ENCODE measurements at places on chromosomes 4 and X.

DNA sequence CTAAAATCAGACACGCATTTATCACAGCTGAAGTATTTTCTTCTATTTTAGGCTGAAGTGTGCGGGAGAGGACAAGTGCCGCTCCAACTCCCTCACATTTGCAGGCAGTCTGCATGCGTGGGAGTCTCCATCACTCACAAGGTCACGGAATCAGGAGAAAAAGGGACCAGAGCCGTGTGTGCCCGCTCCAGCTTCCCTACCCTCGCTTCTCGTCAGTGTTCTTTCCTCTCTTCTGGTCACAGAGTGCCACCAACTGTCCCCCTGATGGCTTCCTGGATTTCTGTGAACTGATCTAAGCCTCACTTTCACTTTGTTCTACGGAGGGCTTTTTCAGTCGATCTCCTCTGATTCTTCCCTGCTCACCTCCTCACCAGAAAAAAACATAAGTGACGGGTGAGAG, 407.4 kb upstream of the AADAT start:
- DNase-seq: no peak

GRCh38 chr4:5050520-5051277, 581 bp upstream of the STK32B start:
- DNase-seq: peak; percentile 61

- peak; percentile 33 for DNase-seq
Measured at GRCh38 chrX:13938051-13938828, 91.5 kb downstream of the GEMIN8 start.

- DNase-seq: no peak
Measured at GRCh38 chr4:159142241-159142640, 39.4 kb downstream of the RAPGEF2 start.

- DNase-seq: no peak
Measured at GRCh38 chr4:151407466-151408379, 1.3 kb upstream of the FHIP1A start.

GRCh38 chr4:112222219-112222955, 9.2 kb upstream of the AP1AR start:
- no peak for DNase-seq

DNA sequence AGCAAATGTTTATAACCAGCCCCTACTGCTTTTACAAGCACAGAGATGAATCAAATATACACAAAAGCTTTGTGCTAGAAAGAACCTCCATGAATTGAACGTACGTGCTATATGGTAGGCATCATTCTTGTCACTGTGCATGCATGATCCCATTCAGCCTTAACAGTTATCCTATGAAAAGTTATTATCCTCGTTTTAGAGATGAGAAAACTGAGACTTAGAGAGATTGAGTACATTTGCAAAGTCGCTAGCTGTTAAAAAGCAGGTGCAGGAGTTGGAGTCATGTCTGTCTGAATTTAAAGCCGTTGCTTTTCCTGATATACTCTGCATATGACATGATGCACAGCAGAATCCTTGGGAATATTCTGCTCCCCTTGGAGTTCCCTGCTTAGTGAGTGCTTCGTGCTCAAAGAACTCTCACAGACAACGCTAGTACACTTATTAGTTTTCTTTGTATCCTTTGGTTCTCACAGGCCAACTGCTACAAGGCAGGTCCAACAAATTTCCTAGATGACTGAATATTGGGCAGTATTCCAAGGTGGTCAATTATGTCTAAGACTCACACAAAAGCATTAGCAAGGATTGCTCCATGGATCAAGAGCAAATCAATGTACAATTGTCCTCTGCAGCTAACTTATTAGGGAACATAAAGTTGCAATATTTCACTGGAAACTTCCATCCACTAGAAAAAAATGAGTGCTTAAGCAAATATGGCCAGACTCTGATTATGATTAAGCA, 42.8 kb upstream of the TRIM2 start:
- DNase-seq: no peak

DNA sequence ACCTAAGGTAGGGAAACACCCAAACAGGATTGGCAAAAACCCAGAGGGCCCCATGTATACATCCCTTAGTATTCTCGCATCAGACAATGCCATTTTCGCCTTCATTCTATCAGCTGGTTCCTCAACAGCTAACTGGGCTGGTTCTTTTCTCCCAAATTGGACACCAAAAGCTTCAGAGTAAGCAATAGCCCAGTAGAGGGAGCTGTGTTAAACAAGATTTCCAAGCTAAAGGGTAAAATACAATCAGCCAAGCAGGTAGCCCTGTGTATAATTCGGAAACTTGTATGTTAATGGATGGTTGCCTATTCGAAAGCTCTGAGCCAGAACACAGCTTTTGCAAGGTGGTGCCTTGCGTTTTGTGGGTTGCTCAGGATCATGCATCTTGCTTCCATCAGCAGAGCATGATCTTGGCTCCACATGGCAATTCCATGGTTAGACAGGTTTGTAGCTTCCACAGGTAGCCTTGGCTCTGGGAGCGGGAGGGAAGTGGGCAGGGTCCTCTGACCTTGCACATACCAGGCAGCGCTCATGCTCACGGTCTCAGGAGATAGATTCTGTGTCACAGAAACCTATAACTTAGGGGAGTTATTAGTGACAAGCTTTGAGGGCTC, 115.2 kb upstream of the LNX1 start:
- DNase-seq: peak; percentile 32

DNA sequence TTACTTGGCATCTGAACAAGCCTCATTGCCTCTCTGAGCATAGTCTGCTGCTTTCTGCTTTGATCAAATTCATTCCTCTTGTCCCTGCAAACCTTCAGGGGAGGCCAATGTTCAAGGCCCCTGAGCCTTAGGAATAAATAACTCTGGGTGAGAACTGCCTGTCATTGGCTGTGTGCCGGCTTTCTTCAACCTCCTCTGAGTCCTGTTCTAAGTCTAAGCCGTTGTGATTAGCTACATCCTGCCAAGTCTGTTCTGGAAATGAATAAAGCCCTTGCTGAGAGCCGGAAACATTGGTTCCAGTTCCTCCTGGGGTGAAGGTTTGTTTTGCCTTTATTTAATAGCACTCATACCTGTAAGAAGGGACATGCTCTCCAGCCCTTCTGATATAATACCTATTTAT, 13.8 kb downstream of the RNF4 start:
- no peak for DNase-seq

- no peak for DNase-seq
Measured at GRCh38 chr4:73127839-73128453, 58.4 kb upstream of the COX18 start.

- no peak for DNase-seq
Measured at GRCh38 chr4:97139791-97140190, 1003.5 kb downstream of the STPG2 start.

DNA sequence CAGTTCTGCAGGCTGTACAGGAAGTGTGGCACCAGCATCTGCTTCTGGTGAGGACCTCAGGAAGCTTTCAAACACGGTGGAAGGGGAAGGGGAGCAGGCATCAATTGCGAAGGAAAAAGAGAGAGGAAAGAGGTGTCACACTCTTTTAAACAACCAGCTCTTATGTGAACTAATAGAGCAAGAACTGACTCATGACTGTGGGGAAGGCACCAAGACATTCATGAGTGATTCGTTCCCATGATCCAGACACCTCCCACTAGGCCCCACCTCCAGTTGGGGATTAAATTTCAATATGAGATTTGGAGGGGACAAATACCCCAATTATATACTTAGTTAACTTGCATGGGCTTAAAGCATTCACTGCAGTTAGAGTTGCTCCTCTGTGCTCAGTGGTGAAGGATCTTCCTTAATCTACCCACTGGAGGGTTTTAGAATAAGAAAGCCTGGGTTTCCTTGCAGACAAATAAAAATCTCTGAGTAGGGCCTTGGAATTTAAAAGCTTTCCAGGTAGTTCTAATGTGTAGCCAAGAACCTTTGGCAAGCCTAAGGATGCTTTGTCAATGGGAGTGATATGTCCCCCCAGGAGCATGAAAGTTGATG, 60.0 kb downstream of the SYNPO2 start:
- DNase-seq: no peak

DNA sequence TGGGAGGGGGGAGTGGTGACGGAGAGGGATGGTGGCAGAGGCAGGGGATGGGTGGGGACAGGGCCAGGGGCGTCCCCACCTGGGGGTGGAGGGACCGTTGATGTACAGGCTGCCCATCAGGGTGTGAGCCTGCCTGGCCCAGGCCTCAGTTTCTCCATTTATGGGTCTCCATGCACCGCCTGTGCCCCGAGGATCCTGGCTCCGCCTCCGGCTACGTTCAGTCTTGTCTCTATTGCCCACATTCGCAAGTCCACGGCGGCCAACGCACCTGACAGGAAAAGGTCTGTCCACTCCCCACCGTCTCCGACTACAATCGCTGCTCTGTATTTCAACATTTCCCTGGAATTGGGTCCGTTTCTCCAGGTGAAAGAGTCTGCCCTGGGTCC, 96.3 kb upstream of the NKX1-1 start:
- DNase-seq: no peak

DNA sequence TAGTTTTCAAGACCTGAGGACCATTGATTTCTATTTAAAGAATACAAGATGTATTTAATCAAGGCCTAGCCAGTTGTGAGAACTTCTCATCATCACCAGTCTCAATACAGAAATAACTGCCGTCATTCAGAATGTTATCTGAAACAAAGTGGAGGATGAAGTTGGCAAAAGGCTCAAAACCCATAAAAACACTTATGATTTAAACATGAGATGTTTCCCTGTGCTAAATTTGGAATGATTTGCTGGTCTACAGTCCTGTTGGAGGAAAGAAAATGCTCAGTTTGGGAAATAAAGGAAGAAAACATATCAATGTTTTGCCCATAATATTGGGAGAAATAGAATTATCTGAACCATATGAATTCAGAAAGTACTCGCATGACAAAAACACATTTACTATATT, 192.2 kb downstream of the ADGRA3 start:
- no peak for DNase-seq

- no peak for DNase-seq
Measured at GRCh38 chr4:89305712-89306437, 1.7 kb downstream of the GPRIN3 start.

GRCh38 chr4:53174823-53175222, 191.0 kb downstream of the SCFD2 start:
- no peak for DNase-seq

- DNase-seq: peak; percentile 59
Measured at GRCh38 chrX:110025395-110025794, 22.5 kb downstream of the TMEM164 start.

DNA sequence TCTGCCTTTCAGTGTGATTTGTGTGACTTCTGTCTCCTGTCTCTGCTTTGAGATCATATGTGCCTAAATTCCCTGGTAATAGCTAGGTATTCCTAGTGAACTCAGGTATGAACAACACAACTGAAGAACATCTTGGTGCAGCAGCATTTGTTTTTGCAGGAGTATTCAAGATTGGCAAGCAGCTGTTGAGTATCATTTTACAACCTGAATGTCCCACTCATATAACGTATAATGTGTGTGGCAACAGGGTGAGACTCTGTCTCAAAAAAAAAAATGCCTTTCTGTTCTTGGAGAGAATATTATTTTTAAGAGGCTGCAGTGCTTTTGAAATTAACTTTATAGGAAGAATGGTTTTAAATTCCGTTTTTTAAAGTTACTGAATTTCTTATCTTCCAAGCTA, 7.7 kb downstream of the LSM6 start:
- DNase-seq: no peak

DNA sequence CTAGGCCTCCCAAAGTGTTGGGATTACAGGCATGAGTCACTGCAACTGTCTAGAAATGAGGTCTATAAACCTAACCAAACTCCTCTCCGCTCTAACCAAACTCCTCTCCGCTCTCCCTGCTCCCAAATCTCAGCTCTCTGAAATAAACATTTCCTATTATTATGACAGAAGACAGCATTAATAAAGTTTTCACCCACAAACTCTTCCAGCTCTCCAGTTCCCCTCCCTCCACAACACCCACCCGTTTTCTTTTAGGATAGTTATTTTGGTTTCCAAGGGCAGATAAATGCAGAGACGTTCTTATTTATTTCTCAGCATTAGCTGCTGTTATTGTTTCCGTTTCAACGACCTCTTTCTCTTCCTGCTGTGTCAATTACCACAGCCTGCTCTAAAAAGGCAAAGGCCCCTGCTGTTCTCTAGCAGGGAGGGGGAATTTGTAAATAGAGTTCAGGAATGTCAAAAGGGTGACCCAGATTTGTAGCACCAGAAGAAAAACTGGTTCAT, 13.3 kb upstream of the SCD5 start:
- no peak for DNase-seq

DNA sequence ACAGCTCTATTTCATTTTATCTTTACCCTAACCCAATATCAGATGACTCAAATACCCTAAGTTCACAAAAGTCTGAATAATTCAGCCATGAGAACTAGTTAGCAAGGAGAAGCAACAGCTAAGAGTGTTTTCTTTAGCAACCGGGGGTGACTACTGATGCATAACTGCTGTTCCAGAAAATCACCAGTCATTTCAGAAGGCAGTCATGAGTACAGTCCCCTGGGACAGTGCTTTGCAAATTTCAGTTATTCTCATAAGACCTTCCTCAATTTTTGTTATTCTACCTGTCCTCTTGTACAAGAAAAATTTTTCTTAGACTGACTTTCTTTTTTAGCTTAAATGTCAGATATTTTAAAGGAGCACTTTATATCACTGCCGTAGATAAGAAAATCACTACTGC, 16.4 kb downstream of the BANK1 start:
- no peak for DNase-seq

DNA sequence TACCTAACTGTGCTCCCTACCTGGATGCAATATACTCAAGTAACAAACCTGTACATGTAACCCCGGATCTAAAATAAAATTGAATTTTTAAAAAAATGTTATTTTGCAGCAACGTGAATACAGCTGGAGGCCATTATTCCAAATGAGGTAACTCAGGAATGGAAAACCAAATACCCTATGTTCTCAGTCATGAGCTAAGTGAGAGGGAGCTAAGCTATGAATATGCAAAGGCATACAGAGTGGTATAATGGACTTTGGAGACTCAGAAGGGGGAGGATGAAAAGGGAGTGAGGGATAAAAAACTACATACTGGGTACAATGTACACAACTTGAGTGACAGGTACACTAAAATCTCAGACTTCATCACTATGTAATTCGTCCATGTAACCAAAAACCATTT, 78.6 kb downstream of the CENPC start:
- DNase-seq: no peak

- no peak for DNase-seq
Measured at GRCh38 chr4:13483768-13484121, 395 bp downstream of the RAB28 start.

- no peak for DNase-seq
Measured at GRCh38 chr4:98773638-98774037, 115.2 kb upstream of the TSPAN5 start.

GRCh38 chrX:9403374-9403773, 61.5 kb upstream of the TBL1X start:
- DNase-seq: no peak

Data from NCI-H1930 (cell line).